ENCODE measurements at places on chromosomes 11 and 22.

GRCh38 chr11:93563857-93564256, 20.7 kb upstream of the SMCO4 start:
- DNase-seq = no peak

GRCh38 chr11:28878025-28878424, 769.8 kb downstream of the METTL15 start:
- no peak for DNase-seq

DNA sequence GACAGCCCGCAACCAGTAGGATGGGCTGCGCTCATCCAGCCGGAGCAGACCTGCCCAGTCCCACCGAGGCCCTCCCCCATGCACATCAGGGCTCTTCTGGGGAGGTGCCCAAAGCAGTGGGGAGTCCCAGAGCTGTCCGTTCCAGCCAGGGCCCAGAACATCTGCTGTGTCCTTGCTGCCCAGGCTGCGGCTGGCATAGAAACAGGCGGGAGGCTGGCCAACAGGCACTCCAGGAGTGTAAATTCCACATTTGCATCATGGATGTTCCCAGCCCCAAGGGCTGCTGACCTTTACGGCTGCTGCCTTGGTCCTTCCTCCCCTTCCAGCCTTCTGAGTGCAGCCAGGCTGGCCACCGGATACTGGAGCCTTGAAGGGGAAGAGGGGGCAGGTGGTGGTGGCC, 30.0 kb upstream of the SYT7 start:
- peak; percentile 74 for DNase-seq

GRCh38 chr11:133049244-133050019, 482.9 kb downstream of the OPCML start:
- no peak for DNase-seq

- DNase-seq = no peak
These were observed 694.6 kb downstream of the TBC1D22A start for GRCh38 chr22:47457021-47457420.

GRCh38 chr11:2419638-2420501, 19.3 kb downstream of the TSSC4 start:
- DNase-seq = peak; percentile 63

DNA sequence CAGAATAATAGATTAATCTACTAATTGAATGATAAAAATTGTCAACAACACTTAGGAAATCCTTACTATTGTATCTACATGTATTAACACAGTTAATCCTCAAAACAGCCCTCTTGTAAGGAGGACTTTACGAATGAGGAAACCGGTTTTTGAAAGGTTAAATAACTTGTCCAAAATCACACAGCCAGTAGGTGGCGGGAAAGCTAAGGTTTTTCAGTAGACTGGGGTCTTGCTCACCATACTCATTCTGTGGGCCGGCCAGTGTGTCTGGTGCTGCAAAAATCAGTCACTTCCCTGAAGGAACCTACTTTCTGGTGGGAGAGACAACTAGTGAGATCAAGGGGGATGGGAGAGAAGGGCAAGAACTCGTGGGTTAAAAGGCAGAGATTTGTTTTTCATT, 3.8 kb downstream of the DCPS start:
- DNase-seq = peak; percentile 36

- peak; percentile 25 for DNase-seq
These were observed 8.8 kb upstream of the CUL5 start for GRCh38 chr11:107999759-108000455.

GRCh38 chr11:131683666-131684065, 313.3 kb downstream of the NTM start:
- no peak for DNase-seq

- DNase-seq = peak; percentile 3
These were observed 79.0 kb downstream of the AASDHPPT start for GRCh38 chr11:106156290-106156937.

GRCh38 chr11:112096194-112096593, 9.5 kb downstream of the SDHD start:
- no peak for DNase-seq

DNA sequence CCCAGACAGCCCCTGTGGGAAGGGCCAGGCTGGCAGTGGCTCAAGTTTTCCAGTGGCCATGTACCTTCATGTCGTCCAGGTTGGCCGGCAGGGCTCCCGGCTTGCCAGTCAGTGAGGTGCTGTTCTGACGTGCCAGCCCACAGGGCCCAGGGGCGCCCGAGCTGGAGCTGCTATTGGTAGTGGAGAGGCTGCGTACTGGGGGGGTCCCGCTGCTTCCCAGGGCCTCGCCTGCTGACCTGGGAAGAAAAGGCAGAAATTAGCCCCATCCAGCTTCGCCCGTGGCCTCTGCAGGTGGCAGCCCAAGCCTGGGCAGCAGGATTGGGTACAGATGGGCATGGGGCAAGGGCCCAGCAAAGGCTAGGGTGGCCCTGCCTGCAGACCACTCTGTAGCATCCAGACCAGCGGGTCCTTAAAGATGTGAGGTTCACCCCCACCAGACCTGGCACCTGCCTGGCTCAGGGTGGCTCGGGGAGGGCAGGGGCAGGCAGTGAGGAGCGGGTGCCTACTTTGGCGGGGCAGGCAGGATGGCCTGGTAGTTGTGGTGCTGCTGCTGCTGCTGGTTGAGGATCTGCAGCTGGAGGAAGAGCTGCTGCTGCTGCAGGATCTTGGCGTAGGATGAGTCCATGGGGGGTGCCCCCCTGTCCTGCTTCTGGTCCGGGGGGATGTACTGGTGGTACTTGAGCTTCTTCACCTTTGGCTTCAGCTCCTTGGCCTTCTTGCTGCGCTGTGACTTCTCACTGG, 50.1 kb downstream of the SGSM3 start:
- DNase-seq = no peak

GRCh38 chr11:58629857-58630256, 7.4 kb downstream of the CNTF start:
- no peak for DNase-seq

DNA sequence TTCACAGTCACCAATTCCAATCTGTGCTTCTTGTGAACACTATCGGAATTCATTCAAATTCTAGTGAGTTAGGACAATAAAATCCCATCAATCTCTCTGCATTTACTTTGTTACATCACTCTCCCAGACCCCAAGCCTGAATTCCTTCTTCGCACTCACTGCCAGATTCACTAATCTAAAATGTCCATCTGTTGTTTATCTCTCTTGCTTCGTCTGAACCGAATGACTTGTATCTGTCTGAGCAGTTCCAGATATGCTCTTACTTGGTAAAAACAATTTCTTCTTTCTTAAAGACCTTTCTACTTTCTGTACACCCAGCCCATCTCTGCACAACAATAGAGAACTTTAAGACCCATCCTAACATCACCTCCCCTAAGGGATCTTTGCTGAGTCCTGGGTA, 7.0 kb downstream of the MMP10 start:
- no peak for DNase-seq

GRCh38 chr11:43959321-43959995, 17.0 kb downstream of the C11orf96 start:
- DNase-seq = no peak

DNA sequence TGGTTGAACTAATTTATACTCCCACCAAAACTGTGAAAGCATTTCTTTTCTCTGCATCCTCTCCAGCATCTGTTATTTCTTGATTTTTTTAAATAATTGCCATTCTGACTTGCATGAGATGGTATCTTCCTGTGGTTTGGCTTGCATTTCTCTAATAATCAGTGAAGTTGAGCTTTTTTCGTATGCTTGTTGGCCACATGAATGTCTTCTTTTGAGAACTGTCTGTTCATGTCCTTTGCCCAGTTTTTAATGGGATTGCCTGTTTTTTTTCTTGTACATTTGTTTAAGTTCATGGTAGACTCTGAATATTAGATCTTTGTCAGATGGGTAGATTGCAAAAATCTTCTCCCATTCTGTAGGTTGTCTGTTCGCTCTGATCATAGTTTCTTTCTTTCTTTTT, 46.1 kb downstream of the MS4A13 start:
- no peak for DNase-seq

GRCh38 chr11:62804310-62805075, 747 bp downstream of the NXF1 start:
- no peak for DNase-seq

DNA sequence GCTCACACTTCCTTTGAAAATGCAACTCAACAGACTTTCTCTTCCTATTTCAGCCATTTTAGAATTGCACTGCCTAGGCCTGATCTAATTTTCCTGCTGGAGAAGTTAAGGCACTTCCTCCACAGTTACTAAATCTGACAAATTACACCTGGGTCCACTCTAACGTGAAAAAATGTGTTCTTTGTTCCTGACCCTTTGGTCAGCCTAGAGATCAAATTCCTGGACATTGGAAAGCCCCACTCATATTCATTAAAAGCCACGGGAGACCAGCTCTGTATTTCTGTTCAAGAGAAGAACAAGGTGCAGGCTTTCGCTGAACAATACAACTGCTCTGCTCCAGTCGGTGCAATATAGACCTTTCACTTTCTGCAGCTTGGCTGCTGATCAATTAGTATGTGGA, 96.6 kb downstream of the MPPED2 start:
- no peak for DNase-seq

DNA sequence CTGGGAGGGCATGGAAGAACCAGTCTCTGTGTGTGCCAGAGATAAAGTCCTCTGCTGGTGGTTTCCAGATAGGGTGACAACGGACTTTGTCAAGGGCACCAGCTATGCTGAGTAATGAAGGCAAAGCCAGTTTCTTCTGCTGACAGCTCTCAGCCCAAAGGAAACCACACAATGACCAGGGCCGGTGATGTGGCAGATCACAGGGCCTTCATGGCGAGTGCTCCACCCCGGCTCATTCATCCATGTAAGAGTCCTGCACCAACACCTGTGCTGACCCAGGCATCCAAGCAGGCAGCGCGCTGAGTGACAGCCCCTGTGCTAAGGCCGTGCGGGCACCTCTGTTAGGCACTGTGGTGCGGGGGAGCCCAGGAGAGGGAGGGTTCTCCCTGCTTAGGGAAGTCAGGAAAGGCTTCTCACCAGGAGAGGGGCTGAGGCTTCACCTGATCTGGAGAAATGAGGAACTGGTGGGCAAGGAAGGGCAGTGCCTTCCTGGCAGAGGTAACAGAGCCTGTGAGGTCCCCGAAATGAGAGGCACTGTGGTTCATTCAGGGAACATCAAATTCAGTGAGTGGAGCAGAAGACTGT, 33.8 kb downstream of the TP53I11 start:
- DNase-seq = no peak

- DNase-seq = no peak
These were observed 2.0 kb downstream of the CDKN1C start for GRCh38 chr11:2883640-2883978.

GRCh38 chr11:15640318-15640717, 525.6 kb downstream of the INSC start:
- no peak for DNase-seq

DNA sequence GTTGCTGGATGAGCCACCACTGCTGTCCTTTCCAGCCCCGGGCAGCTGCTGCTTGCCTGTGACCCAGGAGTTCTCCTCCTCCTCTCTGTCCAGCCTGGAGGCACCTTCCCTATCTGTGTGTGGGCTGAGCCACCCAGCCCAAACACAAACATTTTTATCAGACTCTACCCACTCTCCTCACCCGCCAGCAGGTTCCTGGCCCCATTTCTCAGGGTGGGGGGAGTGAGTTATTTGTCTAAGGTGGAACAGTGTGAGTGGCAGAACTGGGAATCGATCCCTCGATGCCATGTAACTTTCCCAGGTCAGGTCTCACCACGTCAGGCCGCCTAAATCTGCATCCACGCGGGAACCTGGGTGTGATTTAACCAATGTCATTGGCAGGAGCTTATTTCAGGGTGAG, 20.8 kb upstream of the SMIM38 start:
- DNase-seq = no peak

DNA sequence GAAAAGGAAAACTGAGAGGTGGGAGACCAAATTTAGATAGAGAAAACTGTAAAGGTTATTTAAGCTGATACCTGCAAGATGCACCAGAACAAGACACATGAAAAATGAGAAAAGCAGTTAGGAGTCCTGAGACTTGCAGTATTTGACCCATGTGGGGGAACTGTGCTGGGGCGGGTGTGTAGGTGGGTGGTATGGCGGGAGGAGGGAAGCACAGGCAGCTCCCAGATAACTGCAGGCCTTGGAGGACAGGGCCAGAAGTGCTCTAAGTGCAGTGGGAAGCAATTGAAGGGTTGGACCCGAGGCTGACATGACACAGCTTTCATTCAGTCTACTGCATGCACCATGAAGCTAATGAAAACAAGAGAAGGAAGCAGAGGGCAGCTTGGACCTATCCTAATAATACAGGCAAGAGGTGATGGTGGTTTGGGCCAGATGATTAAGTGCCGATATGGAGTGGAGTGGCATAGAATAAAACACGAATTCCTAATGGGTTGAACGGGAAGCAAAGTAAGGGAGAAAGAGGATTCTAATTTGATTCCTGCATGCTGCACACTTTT, 48.0 kb upstream of the ANO3 start:
- no peak for DNase-seq

GRCh38 chr22:22798232-22798616, 89.4 kb upstream of the IGLL5 start:
- no peak for DNase-seq

- DNase-seq = peak; percentile 97
These were observed at the start of the genes CPSF7 and SDHAF2 for GRCh38 chr11:61429691-61430582. CPSF7 (minus strand) TSS chr11:61429975; CDS start chr11:61429235, 740 bp downstream. SDHAF2 (plus strand) TSS chr11:61430124; CDS start chr11:61430147, 23 bp downstream.

DNA sequence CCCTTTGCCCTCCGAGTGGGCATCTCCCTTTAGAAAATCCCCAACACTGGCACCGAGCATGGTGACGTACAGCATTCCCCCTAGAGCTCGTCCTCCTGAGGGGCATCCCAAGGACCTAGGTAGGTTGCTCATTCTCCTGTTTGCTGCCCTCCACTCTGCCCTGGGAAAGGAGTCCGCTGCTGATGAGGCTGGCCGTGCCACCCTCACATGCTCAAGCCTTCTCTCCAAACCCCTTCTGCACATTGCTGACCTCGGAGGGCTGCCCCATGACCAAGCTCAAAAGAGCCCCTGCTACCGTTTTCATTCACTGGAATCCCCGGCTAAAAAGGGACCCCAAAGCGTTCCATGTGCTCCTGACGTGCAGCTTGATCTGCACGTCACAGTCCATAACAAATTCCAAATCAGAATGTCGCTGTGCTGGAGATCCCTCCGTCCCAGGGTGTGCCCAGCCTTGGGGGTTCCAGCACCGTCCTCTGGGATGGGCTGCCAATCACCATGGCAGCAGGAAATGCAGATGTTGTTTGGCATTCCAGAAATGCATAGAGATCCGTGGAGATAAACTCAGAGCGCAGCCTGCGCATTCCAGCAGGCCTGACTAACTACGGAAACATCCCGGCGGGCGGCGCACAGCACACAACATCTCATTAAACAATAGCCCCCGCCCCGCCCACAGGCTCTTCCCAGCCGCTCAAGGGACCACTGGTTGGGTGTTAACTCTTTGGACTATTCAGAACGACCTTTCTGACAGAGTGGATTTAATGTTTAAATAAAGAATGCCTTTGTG, 26.3 kb upstream of the GNB1L start:
- DNase-seq = no peak

DNA sequence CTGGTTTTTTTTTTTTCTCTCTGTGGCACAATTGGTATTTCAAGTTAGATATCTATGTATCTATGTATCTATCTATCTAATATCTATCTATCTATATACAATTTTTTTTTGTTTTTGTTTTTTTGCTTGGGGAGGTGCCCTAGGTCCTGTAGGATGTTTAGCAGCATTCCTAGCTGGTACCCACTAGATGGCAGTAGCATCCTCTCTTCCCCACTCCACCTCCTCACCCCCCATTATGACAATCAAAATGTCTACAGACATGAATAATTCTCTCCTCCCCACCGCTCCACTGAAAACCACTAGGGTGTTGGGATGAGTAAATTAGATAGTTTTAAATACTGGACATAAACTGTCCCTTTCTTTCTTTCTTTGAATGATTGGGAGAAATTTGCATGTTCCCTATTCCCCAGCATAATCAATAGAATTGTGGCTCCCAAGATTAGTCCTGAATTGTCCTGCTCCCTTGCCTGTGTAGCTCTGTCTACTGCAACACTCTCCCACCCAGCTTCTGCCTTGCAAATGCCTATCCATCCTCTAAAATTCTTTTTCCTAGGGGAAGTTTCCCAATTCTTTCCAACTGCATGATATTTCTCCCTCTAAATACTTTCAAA, 1152.4 kb downstream of the LRRC4C start:
- no peak for DNase-seq

All from NCI-H1092 (cell line).